Kidney epithelial cell (primary cell): ENCODE measurements at places on chromosomes 7 and 10. TPM values are rescaled to one million over a fixed set of nuclear protein-coding genes. Genes with fewer than 3 reads are reported as not detected.

GRCh38 chr10:340646-341045 lies 205.4 kb downstream of the ZMYND11 start:
- DNase-seq = no peak

GRCh38 chr7:123553159-123553558 lies 4.5 kb downstream of the NDUFA5 start:
- DNase-seq = no peak

GRCh38 chr10:63213489-63213888 lies 80.4 kb downstream of the NRBF2 start:
- DNase-seq = no peak

- no peak for DNase-seq
Observed at GRCh38 chr7:90473814-90474213, 4.4 kb downstream of the PTTG1IP2 start.

DNA sequence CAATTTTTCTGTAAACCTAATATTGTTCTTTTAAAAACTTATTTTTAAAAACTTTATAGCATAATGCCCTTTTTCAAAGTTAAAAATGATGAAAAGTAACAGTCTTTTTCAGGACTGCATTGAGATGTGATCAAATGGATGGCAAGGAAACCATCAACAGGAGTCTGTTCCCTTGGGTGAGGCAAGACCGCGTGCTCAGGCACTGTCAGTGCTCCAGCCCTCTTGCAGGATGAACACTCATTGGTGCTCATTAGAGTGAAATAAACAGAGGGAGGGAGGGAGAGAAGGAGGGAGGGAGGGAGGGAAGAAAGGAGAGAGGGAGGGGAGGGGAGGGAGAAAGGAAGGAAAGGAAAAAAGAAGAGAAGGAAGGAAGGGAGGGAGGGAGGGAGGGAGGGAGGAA lies 145.7 kb upstream of the CHST15 start:
- no peak for DNase-seq

- no peak for DNase-seq
Observed at GRCh38 chr7:23907012-23907411, 197.0 kb downstream of the STK31 start.

GRCh38 chr7:32316839-32317238 lies 173.3 kb downstream of the LSM5 start:
- DNase-seq = no peak

DNA sequence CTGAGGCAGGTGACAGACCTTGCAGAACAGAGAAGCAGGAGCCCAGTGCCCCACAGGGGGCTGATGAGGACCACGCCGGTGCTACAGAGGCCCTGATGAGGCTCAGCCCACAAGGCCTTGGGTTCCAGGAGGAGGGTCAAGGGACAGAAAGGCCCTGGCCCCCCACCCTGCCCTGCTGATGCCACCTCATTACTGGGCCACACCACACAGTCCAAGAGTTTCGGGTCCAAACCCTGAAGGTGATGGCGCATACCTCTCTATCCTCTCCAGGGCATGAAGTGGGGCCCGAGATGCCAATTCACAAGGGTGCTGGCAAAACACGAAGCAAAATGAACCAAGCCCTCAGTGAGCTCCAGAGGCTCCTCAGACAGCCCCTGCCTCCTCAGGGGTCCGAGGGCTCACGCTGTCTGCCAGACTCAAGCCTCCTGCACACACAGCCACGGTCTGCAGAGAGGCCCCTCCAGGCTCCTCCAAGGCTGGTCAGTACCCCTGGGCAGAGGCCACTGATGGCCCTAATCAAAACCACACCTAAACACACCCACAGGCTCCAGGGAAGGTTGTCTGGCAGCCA lies 32.3 kb downstream of the RASGEF1A start:
- no peak for DNase-seq

DNA sequence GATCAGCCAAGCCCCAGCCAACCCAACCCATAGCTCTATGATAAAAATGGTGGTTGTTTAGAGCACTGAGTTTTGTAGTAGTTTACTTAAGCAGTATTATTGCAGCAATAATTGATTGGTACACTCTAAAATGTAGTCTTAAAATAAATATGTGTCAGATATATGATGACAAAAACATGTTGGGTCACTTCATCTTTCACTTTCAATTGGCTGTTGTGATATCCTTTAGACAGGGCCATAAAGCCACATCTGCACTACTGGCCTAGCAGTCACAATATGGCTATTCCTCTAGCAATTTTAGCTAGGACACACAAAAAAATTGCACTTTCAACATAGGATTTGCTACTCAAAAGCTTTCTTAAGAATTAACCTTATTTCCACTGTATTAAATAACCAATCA lies 5.9 kb upstream of the CAV1 start:
- no peak for DNase-seq

DNA sequence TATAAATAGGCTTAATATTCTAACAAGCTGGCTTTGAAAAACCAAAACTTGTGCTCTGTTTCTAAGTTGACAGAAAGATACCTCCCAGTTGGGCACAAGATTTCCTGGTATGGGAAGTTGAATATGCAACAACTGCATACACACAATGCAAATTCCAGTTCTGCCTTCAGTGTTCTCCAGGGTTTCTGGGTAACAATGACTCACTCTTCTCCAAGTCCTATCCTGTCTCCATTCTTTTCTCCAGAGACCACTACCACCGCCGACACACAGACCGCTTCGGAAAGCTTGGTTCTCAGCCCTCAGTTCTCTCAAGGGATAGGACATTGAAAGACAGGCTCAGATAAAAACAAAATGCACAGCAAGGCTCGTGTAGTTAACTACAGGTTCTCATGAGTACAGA lies 12.2 kb downstream of the PDE1C start:
- DNase-seq = no peak

GRCh38 chr10:47109906-47110305 lies 190.1 kb upstream of the GDF10 start:
- DNase-seq = no peak

DNA sequence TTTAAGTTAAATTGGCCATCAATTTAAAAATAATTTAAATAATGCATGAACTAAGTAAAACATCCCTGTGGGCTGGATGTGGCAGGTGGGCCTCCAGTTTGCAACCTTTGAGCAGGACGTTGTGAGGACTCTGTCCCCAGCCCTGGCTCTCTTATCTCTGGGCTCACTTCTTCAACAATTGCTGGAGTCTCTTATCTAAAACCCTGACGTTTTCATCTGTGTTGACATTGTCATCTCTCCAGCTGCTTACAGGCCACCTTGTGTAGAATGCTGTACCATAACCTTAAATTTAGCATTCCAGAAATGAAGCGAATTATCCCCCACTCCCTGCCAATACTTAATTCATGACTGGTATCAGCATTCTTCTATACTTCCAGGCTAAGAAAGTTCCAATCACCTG lies 3.2 kb upstream of the KIF5B start:
- no peak for DNase-seq

DNA sequence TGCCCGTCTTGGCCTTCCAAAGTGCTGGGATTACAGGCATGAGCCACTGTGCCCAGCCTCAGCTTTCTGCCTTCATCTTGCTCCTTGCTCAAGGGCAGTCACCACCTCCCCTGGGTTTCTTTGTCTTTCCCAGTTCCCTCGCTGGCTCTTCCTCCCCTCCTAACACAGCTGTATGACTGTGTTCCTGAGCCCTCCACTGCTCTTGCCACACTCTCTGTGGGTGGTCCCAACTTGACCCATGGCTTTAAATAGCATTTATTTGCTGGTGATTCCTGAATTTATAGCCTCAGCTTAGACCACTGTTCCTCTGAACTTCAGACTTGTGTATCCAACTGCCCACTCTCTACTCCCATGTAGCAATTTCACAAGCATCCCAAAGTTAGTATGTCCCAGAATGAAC lies 181.3 kb downstream of the BAMBI start:
- no peak for DNase-seq

GRCh38 chr10:32350811-32351350 lies 3.9 kb upstream of the EPC1 start:
- DNase-seq = no peak

- no peak for DNase-seq
Observed at GRCh38 chr10:132469197-132469884, 68.2 kb upstream of the INPP5A start.

DNA sequence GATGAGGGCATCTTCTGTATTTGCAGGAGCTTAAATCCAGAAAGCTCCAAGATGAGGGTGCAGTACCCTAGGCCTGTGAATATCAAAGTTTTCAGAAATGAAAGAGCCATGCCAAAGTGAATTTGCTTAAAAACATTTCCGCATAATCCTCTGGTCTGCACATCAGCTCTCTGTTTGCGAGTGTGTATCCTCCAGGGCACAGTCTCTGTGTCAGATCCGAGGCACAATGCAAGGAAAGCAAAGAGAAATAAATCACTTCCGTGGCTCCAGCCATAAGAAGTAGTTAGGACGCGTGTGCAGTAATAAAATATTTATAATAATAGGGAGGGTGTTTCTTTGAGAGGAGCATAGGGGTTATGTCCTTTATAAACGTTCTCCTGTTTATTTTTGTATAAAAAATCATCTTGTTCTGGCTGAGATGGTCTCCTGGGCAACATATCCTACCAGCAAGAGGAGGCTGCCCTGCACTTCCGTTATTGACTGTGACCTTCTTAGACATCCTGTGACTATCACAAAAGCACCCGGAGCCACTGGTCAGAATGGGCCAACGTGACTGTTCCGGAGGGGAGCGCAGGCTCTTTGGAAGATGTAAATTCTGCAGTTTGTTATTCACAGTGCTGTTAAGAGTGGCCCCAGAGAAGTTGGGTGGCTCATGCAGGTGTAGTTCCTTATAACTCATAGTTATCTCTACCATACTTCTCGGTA lies 667.6 kb upstream of the FOXK1 start:
- DNase-seq = no peak

DNA sequence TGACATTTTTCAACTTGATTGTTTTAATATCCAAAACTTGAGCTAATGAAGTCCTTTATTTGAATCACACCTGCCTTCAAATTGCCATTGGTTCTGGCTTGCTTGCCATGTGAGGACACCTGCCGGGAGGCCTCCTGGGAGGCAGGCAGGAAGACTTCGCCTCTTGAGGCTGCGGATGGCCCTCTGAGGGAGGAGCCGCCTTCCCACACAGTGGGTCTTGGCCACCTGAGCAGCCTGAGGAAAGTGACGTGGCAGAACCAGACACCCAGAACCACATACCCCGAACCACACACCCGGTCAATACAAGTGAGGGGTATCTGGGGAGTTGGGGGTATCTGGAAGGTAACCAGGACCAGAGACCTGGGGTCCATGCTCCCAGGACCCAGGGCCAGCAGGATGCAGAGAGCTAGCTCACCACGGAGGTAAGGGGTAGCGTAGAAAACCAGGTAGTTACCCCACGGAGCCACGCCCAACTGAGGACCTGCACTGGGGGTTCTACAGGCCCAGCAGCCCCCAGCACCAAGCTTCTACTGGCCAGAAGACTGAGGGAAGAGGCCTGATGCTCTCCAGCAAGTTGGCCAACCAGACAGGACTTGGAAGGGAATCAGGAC lies 300.5 kb downstream of the TCERG1L start:
- DNase-seq = no peak

DNA sequence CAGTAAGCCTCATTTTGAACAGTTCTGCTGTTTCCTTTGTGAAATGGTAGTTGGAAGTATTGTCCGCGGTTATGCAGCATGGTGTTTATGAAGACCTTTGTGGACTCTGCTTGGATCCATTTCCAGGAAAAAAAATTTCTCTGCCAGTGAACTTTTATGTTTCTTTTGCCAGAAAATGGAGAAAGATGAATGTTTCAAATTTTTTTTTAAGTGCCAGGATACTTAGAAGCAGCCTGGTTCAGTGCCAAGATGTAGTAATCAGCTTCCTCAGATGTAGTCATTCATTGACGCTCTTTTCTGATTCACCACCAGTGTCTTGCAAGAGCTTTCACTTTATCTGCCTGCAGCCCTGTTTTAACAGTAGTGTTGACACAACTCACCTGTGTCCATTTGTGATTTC lies 258.2 kb downstream of the SDK1 start:
- peak; percentile 93 for DNase-seq

- no peak for DNase-seq
Observed at GRCh38 chr10:105195831-105196230, 554.7 kb downstream of the SORCS3 start.

- no peak for DNase-seq
Observed at GRCh38 chr7:68147614-68148238, 1151.1 kb downstream of the TYW1 start.

DNA sequence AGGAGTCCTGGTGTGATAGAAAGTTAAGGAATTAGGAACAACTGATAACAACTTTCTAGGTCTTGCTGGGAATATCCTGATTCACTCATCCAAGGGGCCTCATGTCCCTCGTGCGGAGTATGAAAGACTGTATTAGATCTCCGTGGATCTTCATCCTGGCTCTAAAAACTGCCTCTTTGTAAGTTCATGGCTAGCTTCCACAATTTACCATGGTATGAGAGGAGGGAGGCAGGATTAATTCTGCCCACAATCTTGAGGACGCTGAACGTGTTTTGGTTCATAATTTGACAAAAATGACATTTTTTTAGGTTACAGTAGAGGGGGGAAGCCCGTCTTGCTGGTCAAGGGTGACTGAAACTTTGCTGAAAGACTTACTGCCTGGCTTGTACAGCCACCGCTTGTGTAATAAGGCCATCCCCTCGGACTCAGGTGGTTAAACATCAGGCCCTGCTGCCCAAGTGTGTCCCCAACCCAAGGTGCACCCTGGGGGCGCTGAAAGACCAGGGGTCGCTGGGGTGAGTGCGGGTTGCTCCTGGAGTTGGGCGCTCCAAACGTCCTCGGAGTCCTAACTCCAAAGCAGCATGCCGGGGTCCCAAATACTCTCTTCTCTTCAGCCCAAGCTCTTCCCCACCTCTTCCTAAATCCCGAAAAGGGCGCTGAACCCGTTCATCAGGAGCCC lies 733 bp downstream of the HIBADH start:
- DNase-seq = no peak

GRCh38 chr10:5710859-5711258 lies 26.2 kb downstream of the TASOR2 start:
- DNase-seq = no peak

GRCh38 chr10:125734148-125734547 lies 14.6 kb downstream of the EDRF1 start:
- DNase-seq = no peak

DNA sequence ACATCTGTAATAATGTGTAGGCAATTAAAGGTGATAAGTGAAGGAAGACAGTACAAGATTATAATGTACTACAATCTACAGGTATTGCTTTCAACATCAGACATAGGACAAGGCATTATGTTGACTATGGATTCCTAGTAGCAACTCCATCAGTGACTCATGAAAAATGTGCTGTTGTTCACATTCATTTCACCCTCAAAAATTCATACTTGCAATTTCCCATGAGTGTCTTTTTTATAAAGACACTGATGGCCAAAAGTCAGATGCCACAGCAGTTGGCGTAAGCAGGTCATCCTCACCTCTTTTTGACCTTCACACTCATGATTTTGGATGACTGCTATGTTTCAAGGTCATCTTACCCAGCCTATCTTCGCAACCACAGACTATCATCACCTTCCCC lies 100.0 kb upstream of the AMPH start:
- no peak for DNase-seq

- no peak for DNase-seq
Observed at GRCh38 chr10:1363446-1364121, 307.4 kb downstream of the WDR37 start.

- no peak for DNase-seq
Observed at GRCh38 chr10:98194633-98195032, 60.2 kb downstream of the R3HCC1L start.

SPDYE16 gene
- not detected in 2 replicates for total RNA-seq

ATP6V1F gene
- 211 and 225 TPM in 2 replicates for total RNA-seq

SAP25 gene
- total RNA-seq = 0.62 TPM in 1 of 2 replicates, not detected in the other

SLC18A3 gene
- not detected in 2 replicates for total RNA-seq

GPR26 gene
- total RNA-seq = 0.55 and 0.71 TPM in 2 replicates

UBTD1 gene
- total RNA-seq = 32.5 and 44.4 TPM in 2 replicates

FAM149B1 gene
- total RNA-seq = 11.4 and 19.0 TPM in 2 replicates

SLC29A4 gene
- 6.1 and 6.5 TPM in 2 replicates for total RNA-seq
